CD14-positive monocyte (primary cell): ENCODE measurements at places on chromosomes 5 and 9. TPM values are rescaled to one million over a fixed set of nuclear protein-coding genes. Genes with fewer than 3 reads are reported as not detected.

DNA sequence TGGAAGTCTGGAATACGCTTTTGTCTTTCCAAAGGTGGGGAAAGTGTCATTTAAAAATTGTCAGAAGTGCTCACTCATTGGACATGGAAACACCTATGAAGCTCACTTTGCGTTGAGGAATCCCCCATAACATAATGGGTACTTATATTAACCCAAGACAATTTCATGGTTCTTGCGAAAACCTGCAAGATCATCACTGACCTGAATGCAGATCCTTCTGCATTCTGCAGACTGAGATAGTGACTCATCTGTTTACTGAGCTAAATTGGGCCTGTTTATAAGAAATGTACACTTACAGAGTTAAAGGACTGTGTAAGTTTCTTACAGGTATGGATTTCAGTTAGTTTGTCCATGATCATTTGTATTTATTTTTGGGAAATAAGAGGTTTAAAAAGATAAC, 153.0 kb downstream of the HMHB1 start:
- no peak overlapping the region for H3K27ac ChIP-seq
- H3K27me3 ChIP-seq = no peaks in the 10 kb centered on the region
- no peak overlapping the region for H3K4me3 ChIP-seq
- DNase-seq = no peak

SPATA31A6 gene
- polyA plus RNA-seq = not detected

MSX2 gene
- polyA plus RNA-seq = not detected

- H3K27me3 ChIP-seq = no peaks in the 10 kb centered on the region
- peaks cover 39% of the 10 kb centered on the region for H3K4me1 ChIP-seq
- no peak overlapping the region for H3K27ac ChIP-seq
- no peaks in the 10 kb centered on the region for H3K36me3 ChIP-seq
Observed at GRCh38 chr9:96150324-96151227, 151.4 kb downstream of the HSD17B3 start.

DNA sequence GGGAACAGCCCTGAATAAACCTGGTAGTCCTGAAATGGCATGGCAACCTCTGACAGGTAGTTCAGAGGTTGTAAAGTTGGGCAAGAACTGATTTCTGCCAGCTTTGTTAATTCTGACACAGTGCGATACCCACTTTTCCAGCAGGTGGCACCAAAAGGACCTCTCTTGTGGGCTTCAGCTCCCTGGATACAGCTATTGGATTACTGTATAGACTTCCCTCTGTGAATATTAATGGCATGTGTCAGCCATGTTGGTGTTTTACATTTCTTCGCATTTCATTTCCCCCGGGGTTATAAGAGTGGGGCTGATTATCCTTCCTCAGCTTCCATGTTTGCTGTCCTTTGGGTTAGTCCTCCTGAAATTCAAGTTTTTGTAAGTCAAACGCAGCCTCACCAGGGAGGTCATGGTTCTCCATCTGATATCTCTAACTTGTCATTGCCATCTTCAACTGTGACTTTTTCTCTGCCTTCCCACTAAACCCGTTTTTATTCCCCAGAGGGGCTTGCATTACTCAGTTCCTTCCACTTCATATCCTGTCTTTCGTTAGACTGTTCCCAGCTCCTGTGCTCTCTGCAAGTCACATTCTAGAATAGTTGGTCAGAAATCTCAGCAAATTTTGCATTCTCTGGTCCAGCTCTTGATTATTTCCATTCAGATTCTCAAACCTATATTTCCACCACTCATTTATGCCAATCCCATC, 135.6 kb downstream of the LIFR start:
- H3K27me3 ChIP-seq = peaks cover 29% of the 10 kb centered on the region
- no peak overlapping the region for H3K27ac ChIP-seq
- H3K4me3 ChIP-seq = no peak overlapping the region
- no peak for DNase-seq
- H3K4me1 ChIP-seq = no peaks in the 10 kb centered on the region

GRCh38 chr5:103498800-103499551, 63.6 kb downstream of the NUDT12 start:
- no peaks in the 10 kb centered on the region for H3K4me1 ChIP-seq
- no peak overlapping the region for H3K27ac ChIP-seq
- no peaks in the 10 kb centered on the region for H3K36me3 ChIP-seq
- H3K4me3 ChIP-seq = no peak overlapping the region
- no peak for DNase-seq

SPATA31E1 gene
- not detected for polyA plus RNA-seq

GRCh38 chr5:68445257-68446069, 229.9 kb downstream of the PIK3R1 start:
- H3K36me3 ChIP-seq = no peaks in the 10 kb centered on the region
- no peak for DNase-seq
- no peak overlapping the region for H3K4me3 ChIP-seq
- no peaks in the 10 kb centered on the region for H3K27me3 ChIP-seq
- no peaks in the 10 kb centered on the region for H3K4me1 ChIP-seq

CNTNAP3 gene
- not detected for polyA plus RNA-seq

SEMA6A gene
- not detected in 2 replicates for polyA plus RNA-seq

- H3K4me3 ChIP-seq = no peak overlapping the region
- no peak overlapping the region for H3K27ac ChIP-seq
- DNase-seq = peak; percentile 7
- H3K4me1 ChIP-seq = no peaks in the 10 kb centered on the region
- no peaks in the 10 kb centered on the region for H3K27me3 ChIP-seq
- no peaks in the 10 kb centered on the region for H3K36me3 ChIP-seq
Observed at GRCh38 chr5:141040771-141041426, 10.3 kb upstream of the PCDHB1 start.

DNA sequence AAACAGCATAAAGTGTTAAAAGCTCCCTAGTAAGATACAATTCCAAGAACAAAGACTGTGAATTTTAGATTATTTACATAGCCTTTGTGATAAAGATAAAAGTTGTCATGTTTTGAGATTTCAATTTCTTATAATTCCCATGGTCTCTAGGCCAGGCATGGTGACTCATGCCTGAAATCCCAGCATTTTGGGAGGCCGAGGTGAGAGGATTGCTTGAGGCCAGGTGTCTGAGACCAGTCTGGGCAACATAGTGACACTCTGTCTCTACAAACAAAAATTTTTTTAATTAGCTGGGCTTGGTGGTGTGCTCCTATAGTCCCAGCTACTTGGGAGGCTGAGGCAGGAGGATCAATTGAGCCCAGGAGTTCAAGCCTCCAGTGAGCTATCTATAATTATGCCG, 48.1 kb downstream of the BDP1 start:
- no peaks in the 10 kb centered on the region for H3K27me3 ChIP-seq
- H3K4me1 ChIP-seq = no peaks in the 10 kb centered on the region
- H3K27ac ChIP-seq = no peak overlapping the region
- DNase-seq = no peak

GRCh38 chr5:96933764-96934707, 1.8 kb upstream of the LNPEP start:
- no peaks in the 10 kb centered on the region for H3K27me3 ChIP-seq
- no peaks in the 10 kb centered on the region for H3K36me3 ChIP-seq
- H3K27ac ChIP-seq = peak overlapping the region; percentile 95
- DNase-seq = no peak

CNTLN gene
- 4.4 and 5.6 TPM in 2 replicates for polyA plus RNA-seq

ARHGEF39 gene
- polyA plus RNA-seq = 0.08 and 0.53 TPM in 2 replicates

CDC25C gene
- not detected for polyA plus RNA-seq

GRCh38 chr5:83718195-83718825, 2.3 kb downstream of the HAPLN1 start:
- H3K36me3 ChIP-seq = no peaks in the 10 kb centered on the region
- H3K4me3 ChIP-seq = no peak overlapping the region

DNA sequence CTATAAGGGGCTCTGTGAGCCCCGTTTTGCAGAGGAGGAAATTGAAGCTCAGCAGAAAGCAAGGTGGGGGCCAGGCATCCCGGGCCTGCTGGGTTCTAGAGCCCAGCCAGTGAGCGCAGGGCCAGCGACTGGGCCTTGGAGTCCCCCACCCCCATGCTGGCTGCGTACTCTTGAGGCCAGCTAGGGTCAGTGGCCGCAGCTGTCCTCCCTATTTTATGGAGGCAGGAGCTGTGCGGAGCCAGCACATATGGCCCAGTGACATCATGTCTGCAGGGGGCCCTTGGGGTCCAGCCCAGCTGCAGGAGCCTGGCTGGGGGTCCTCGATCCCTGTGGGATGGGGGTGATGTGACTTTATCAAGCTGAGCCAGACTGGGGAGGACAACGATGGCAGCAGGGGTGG, 71.3 kb downstream of the HMCN2 start:
- no peak for DNase-seq
- H3K27ac ChIP-seq = no peak overlapping the region
- no peaks in the 10 kb centered on the region for H3K27me3 ChIP-seq
- no peaks in the 10 kb centered on the region for H3K4me1 ChIP-seq

DNA sequence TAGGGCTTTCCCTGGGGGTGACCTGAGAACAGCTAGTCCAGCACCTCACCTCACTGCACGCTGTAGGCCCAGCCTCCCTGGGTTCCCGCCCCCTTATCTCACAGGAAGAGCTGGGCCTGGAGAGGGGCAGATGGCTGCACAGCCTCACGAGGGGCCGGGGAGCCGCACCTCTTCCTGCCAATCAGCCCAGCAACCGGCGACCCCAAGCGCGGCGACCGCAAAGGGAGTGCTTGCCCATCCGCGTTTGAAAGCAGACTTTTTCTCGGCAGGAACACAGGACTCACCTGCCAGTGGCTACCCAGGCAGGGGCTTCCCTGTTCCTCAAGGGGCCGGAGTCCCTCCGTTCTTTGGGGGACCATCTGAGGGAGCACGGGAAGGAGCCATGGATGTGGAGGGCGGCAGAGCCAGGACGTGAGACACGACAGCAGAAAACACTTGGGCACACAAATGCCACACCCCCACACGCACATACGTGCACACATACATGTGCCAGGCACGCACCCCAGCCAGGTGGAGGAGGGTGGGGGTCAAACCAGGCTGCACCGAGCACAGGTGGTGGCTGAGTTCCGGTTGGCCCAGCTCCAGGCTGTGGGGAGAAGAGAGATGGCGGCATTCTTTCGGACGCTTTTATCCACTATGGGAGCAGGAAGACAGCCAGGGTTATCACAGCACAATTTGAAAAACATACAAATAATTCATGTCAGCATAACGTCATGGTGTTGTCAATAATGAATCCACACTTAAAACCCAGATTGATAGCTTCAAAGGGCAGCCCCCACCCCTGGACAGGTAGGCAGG, 11.3 kb downstream of the TMEM250 start:
- H3K4me1 ChIP-seq = peaks cover 53% of the 10 kb centered on the region
- no peak overlapping the region for H3K4me3 ChIP-seq
- H3K27ac ChIP-seq = no peak overlapping the region
- H3K36me3 ChIP-seq = no peaks in the 10 kb centered on the region
- H3K27me3 ChIP-seq = peaks cover 28% of the 10 kb centered on the region

- H3K4me3 ChIP-seq = no peak overlapping the region
- peaks cover 5% of the 10 kb centered on the region for H3K36me3 ChIP-seq
- H3K4me1 ChIP-seq = peaks cover 4% of the 10 kb centered on the region
- H3K27ac ChIP-seq = peak overlapping the region; percentile 26
- no peak for DNase-seq
- no peaks in the 10 kb centered on the region for H3K27me3 ChIP-seq
Observed at GRCh38 chr5:131289738-131290137, 25.9 kb downstream of the CDC42SE2 start.

GRCh38 chr5:154215571-154216325, 25.2 kb downstream of the GALNT10 start:
- no peak for DNase-seq
- H3K27ac ChIP-seq = no peak overlapping the region
- no peak overlapping the region for H3K4me3 ChIP-seq

CFAP90 gene
- not detected for polyA plus RNA-seq

GRCh38 chr5:62780888-62781287, 202.3 kb downstream of the LRRC70 start:
- peaks cover 13% of the 10 kb centered on the region for H3K4me1 ChIP-seq
- H3K27me3 ChIP-seq = no peaks in the 10 kb centered on the region
- no peak overlapping the region for H3K4me3 ChIP-seq

FOXI1 gene
- polyA plus RNA-seq = not detected in 2 replicates

GRCh38 chr5:179297026-179297425, 48.2 kb downstream of the ADAMTS2 start:
- no peak for DNase-seq
- H3K36me3 ChIP-seq = no peaks in the 10 kb centered on the region
- no peaks in the 10 kb centered on the region for H3K27me3 ChIP-seq
- no peaks in the 10 kb centered on the region for H3K4me1 ChIP-seq
- no peak overlapping the region for H3K27ac ChIP-seq

DNA sequence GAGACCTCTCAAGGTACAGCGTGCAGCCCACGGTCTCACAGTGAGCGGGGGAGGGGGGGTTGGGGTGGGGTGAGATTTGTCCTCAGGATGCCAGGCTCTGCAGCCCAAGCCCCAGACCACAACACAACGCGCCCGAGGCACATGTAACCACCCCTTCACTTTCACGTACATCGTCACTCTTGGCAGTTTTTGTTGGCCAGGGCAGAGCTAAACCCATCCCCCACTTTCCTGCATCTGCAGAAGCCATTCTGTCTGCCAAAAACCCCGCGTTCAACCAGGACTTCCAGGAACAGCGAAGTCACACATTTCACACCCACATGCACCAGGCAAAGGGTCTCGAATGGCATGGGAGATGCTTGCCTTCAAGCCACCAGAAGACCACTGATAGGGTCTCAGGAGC, 9.4 kb upstream of the SMIM23 start:
- H3K36me3 ChIP-seq = no peaks in the 10 kb centered on the region
- H3K27me3 ChIP-seq = no peaks in the 10 kb centered on the region
- H3K4me1 ChIP-seq = no peaks in the 10 kb centered on the region
- no peak overlapping the region for H3K27ac ChIP-seq

DNA sequence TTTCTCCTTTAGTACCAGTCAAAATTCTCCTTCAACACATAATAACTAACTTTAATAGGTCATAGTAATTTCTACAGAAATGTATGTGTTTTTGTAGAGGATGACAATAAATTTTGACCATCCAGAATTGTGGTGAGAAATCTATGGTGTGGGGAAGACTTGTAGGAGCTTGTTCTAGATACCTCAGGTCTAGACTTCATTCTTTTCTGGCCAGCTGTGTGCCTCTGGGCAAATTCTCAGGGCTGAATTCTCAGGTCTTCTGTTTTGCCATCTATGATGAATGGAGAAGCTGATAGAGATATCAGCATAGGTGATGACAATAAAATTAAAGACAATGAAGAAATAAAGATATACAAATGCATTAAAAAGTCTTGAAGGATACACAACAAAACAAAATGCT, 298.6 kb upstream of the MEF2C start:
- H3K4me1 ChIP-seq = no peaks in the 10 kb centered on the region
- H3K27me3 ChIP-seq = no peaks in the 10 kb centered on the region
- no peak overlapping the region for H3K27ac ChIP-seq
- no peak overlapping the region for H3K4me3 ChIP-seq
- H3K36me3 ChIP-seq = no peaks in the 10 kb centered on the region

NR5A1 gene
- 0.03 TPM in 1 of 2 replicates, not detected in the other for polyA plus RNA-seq

SMARCA2 gene
- 11.0 TPM for polyA plus RNA-seq

DNA sequence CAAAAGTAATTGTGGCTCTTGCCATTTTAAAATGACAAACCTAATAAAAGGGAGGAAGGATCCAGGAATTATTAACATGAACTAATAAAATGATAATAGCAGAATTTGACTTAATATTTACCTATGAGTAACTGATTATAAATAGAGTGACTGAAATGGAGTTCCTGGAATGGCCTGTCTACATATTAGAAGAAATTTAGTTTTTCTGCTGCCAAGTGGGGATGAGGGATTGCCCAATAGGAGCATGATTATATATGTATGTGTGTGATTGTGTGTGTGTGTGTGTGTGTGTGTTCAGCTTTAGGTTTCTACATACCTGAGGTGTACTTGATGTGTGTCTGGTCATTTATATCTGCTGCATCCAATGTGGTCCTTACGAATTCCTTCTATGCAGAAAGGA, 36.6 kb upstream of the ITGA1 start:
- H3K27ac ChIP-seq = no peak overlapping the region
- H3K27me3 ChIP-seq = no peaks in the 10 kb centered on the region
- no peak for DNase-seq
- H3K4me1 ChIP-seq = no peaks in the 10 kb centered on the region

CDH10 gene
- polyA plus RNA-seq = not detected

CTSV gene
- not detected for polyA plus RNA-seq

LCN10 gene
- 0.11 and 0.16 TPM in 2 replicates for polyA plus RNA-seq

GRCh38 chr9:73152953-73153352, 1.3 kb downstream of the ANXA1 start:
- peaks cover 21% of the 10 kb centered on the region for H3K36me3 ChIP-seq
- peaks cover 82% of the 10 kb centered on the region for H3K4me1 ChIP-seq
- peak; percentile 68 for DNase-seq
- peak overlapping the region; percentile 93 for H3K27ac ChIP-seq
